ENCODE measurements at places on chromosomes 1 and 21.

GRCh38 chr1:17919525-17920439, 164.6 kb downstream of the ACTL8 start:
- DNase-seq: no peak

- DNase-seq: no peak
These were observed 32.1 kb downstream of the LAMC2 start for GRCh38 chr1:183218027-183218618.

DNA sequence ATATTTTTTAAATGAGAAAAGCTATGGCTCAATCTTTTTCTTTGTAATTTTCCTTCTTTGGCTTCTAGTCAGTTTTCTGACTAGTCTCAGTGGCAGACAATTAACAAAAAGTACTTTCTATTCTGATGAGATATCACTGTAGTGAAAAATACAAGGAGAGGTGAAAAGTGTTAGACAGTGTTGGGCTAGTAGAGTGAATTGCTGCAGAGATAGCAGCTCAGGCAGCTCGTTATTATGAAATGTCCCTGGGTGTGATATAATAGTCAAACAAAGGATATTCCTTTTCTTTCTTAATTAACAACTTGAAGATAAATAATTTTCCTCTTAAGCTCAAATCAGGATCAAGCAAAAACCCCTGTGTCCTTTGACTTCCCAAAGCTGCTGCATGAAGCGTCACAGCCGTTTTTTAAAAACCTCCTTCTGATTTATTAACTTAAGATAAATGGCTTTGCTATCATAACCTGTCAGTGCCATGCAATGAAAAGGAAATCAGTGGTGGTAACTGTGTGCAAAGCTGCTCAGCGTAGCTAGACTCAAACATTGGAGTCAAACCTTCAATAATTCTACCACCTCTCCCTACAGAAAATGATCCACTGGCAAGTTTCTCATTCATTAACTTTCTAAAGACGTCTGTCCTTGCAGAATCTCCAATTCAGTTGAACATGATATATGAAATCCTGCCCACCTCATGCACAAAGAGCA, 646.6 kb upstream of the PTBP2 start:
- DNase-seq: no peak

- DNase-seq: peak; percentile 33
These were observed 676 bp downstream of the MORC3 start for GRCh38 chr21:36320421-36321324.

DNA sequence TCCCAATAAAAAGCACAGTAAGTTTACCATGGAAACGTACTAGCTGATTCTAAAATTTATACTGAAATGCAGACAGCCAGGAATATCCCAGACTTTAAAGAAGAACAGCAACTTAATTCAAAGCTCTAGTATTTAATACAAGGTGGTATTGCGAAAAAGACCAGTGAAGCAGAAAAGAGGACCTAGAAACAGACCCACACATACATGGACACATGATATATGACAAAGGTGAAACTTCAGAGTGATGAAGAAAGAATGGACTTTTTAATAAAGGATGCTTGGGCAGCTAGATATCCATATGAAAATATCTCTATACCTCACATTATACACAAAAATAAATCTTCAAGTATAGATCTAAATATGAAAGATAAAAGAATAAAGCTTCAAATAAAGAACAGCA, 62.6 kb downstream of the COP1 start:
- DNase-seq: no peak

DNA sequence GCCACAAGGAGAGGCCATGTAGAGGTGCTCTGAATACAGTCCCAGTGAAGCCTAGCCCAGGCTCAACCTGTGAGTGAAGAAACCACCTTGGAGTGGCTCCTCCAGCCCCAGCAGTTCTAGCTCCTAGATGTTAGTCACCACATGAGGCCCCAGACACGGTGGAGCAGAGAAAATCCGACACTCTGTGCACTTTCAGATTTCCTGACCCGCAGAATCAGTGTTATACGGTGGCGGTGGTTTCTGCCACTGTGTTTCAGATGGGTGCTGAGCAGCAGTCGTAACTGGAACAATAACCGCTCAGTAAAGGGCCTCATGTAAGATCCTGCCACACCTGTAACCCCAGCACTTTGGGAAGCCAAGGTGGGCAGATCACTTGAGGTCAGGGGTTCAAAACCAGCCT, 36.1 kb upstream of the ZBTB8A start:
- no peak for DNase-seq

- DNase-seq: peak; percentile 51
These were observed 1.8 kb downstream of the RHOC start for GRCh38 chr1:112704934-112705627.

GRCh38 chr21:26920055-26920454, 46.8 kb downstream of the ADAMTS5 start:
- no peak for DNase-seq

GRCh38 chr1:217063172-217063908, 340.1 kb upstream of the ESRRG start:
- DNase-seq: no peak

GRCh38 chr1:186325239-186325638, 49.8 kb downstream of the TPR start:
- peak; percentile 30 for DNase-seq

GRCh38 chr1:106536741-106537140, 519.7 kb upstream of the PRMT6 start:
- no peak for DNase-seq

DNA sequence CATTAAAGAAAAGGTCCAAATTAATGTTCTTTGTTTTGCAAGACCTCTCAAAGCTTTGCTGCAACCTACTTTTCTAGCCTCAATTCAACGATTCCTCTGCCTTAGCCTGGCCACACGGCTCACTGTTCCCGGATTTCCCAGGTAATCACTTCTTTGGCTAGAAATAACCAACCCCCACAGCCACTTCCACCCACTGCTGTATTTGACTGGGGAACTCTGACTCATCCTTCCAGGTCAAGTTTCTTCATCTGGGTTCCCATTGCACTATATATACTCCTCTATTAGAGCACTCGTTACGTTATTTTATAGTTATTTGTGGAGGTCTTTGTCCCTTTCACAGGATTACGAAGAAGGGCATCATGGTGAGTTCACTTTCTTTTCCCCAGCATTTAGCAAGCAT, 185.9 kb downstream of the CACNA1E start:
- DNase-seq: no peak

- DNase-seq: no peak
These were observed 8.9 kb downstream of the OVAAL start for GRCh38 chr1:180567654-180568053.

GRCh38 chr1:46001081-46001785, 131.2 kb downstream of the PIK3R3 start:
- no peak for DNase-seq

DNA sequence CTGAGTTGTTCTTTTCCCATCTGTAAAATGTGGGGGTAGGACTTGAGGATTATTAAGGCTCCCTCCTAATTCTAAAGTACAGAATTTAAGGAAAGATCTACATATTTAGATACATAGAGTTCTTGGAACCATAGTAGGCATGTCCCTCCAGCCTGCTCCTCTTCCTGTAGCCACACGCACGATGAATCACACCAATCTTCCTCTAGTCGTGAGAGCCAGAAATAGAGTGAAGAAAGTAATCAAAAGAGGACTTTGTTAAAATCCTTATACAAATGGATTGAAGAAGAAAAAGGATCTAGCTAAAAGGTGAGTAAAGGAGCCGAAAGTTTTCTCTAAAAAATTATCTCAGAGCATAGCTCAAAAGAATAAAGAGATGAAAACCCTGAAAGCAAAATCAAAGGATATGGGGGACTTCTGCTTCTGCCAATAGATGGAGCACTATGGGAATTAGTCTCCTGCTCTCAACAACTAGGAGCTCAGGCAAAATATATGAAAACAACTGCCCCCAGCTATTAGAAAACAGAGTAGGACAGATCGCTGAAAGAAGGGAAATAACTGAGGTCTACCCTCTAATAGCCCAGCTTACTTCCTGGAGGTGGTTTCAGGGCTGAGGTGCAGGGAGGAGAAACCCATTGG, 8.5 kb downstream of the C1orf141 start:
- no peak for DNase-seq

GRCh38 chr1:234544087-234544579, 65.2 kb upstream of the TARBP1 start:
- DNase-seq: peak; percentile 59

DNA sequence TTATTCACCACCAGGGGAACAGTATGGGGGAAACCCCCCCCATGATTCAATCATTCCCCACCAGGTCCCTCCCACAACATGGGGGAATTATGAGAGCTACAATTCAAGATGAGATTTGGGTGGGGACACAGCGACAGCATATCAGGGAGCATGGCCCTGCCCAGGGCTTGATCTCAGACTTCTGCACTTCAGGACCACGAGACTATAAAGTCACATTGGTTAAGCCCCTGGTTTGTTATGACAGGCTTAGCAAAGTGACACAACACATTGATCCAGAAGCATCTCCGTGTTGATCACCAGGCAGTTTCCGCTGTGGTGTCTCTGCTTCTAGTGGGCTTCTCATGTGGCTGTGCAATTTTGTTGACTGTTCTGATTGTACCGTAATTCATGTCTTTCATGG, 312.7 kb upstream of the C1orf174 start:
- no peak for DNase-seq

- DNase-seq: no peak
These were observed 33.5 kb downstream of the EPHA2 start for GRCh38 chr1:16122350-16122881.

DNA sequence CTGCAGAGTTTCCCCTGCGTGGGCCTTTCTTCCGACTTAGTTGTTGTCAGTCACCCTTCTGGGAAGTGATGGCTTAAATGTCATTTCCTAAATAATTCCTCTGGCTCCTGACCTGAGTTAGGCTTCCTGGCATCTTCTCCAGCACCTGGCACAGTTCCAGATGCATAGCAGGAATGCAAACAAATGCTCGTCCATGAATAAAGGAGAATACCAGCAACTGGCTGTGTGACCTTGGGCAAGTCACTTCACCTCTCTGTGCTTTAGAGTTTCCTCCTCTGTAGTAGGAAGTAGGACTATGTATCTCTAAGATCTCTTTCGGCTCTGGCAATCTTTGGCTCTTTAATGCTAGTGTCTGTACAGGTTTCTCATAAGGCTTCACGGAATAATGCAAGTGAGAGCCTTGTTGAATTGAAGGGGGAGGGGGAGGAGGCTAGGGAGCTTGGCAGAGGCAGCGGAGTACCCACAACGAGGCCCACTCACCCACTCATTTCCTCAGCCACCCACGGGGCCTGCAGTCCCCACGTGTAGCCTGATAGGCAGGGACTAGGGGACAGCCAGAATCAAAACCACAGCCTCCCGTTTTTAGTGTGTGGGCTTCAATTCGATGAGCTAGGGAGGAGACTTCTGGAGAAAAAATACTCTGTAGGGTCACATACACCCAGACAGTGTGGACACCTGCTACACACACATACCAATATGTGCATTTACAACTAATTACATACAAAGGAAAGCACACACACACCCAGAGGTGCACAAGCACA, 48.1 kb downstream of the TENT5C start:
- no peak for DNase-seq

All from CD4-positive, alpha-beta T cell treated with Interleukin-6 at 100 ng/mL for 8 hours (primary cell).